GM13977 (cell line): ENCODE measurements at places on chromosomes 2 and 18.

GRCh38 chr2:221189431-221190067 is 382.6 kb downstream of the EPHA4 start:
- no peak for DNase-seq

- DNase-seq, result no peak
Observed at GRCh38 chr2:53347269-53347668, 420.3 kb upstream of the CHAC2 start.

GRCh38 chr2:175580652-175581051 is 399.1 kb upstream of the ATP5MC3 start:
- DNase-seq, result no peak

GRCh38 chr18:48781163-48781987 is 169.4 kb downstream of the SMAD7 start:
- no peak for DNase-seq

- no peak for DNase-seq
Observed at GRCh38 chr2:209113026-209113425, 310.8 kb upstream of the MAP2 start.

GRCh38 chr2:208556983-208557484 is 150.4 kb downstream of the PTH2R start:
- no peak for DNase-seq

- DNase-seq, result no peak
Observed at GRCh38 chr2:60463249-60463648, 90.2 kb downstream of the BCL11A start.

- no peak for DNase-seq
Observed at GRCh38 chr2:170745305-170745704, 24.9 kb upstream of the ERICH2 start.

DNA sequence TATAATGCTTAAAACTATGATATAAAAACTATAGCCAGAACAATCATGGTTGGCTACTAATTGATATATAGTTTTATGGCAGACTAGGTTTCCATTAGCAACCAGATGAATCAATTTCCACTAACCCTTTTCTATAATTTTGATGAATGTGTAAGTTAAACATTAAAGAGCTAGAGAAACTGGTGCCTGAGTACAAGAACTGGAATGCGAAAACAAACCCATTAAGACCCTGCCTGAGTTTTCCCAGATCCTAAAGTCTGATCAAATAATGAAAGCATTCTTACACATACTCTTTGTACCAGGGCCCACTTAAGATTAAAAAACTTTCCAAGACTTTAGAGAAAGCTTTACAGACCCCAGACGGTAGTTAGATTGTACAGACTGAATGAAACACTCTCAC is 21.3 kb downstream of the MRPL19 start:
- DNase-seq, result no peak

DNA sequence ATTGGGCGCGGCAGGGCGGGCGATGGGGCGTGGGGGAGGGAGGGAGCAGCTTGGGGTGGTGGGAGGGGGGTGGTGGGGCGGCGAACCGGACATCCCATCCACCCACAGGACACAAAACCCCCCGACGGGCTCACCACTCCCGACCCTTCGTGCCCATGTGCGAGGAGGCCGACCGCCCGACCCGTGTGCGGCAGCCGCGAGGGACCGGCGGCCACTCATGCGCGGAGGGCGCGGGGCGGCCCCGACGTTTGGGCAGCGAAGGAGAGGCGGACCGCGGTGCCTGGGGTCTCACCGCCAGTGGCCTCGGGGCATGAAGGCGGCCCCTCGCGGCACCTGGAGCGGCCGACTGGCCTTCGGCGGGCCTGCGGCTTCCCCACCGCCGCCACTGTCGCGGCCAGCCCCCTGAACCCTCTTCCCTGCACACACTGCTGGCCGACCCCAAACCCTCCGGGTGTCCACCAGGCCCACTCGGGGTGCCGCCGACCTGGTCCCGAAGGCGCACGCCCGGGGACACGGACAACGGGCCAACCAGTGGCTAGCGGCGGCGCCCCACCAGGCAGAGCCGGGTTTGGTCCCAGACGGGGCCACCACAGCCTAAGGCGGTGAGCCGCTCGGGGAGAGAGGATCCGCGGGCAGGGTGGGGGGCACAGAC is 94.6 kb upstream of the ANKRD30BL start:
- DNase-seq, result peak; percentile 6

DNA sequence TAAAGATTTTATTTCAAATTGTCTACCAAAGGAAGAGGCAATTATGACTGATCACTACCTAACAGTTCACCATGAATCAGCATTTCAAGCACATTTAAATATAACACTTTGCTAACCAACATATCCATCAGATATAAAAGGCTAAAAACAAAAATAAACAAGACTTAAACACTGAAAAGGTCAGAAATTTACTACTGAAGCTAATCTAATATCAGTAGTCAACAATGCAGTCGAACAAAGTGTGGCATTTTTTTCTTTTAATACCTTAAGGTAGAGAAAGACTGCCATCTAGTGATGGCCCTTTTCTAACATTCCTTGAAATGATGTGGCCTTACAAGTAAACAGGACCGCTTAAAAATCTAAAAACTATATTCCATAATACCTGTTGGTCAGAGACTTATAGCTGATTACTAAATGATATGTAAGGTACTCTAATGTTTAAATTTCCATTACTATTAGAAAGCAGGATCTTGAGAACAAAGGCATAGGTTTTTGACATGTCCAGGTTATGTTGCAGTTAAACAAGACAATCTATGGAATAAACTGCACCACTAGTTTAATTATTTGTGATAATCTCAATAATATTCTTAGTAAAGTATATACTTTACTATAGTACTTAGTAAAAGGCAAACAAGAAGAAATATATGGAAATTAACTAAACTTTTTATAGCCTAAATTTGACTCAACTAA is 80.0 kb downstream of the EXOC6B start:
- DNase-seq, result peak; percentile 16

DNA sequence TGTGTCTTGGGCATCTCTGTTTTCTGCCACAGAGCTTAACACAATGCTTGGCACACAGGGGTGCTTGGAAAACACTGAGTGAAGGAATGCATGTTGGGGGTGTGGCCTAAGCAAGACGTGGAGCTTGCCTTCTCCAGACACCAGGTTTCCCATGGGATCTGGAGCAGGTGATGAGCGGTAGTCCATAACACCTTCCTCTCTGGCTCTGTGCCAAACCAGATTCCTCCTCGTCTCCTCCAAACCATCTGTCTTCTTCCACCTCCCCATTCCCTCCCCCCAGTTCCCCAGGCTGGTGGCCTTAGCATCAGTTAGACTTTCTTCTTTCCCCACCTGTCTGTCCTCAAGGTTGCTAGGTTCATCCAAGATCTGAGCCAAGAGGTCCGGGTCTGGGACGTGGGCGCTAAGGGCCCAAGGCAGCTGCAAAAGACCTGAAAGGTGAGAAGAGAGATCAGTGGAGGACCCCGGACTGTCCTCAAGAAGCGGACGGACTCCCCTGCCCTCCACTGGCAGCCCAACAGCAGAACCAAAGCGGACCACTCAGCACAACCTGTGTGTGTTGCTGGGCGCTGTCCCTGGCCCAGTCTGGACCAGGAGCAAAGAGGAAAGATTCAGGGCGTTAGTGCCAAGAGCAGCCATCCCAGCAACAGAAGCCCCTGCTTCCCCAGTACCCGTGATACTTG is 1.2 kb upstream of the ITM2C start:
- no peak for DNase-seq

DNA sequence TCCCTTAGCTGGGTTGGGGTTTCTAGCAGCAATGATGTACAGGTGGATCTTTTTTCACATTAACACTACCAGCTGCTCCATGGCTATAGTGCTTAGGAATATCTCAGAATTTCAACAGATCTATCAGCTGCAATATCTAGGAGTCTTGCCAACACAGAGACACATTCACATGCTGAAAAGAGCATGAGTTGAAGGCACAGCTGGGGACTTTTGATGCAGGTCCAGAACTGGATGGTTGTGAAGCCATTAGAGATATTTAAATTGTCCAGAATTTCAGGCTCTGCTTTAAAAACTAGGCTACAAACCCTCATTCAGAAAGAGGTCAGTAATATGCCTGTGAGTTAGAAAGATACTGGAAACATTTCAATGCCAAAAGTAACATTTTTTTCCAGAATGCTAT is 122.2 kb upstream of the CCDC195 start:
- DNase-seq, result no peak

GRCh38 chr2:74902281-74902860 is 56.1 kb upstream of the POLE4 start:
- no peak for DNase-seq

GRCh38 chr2:17271416-17271815 is 246.8 kb downstream of the RAD51AP2 start:
- DNase-seq, result no peak

- DNase-seq, result no peak
Observed at GRCh38 chr2:191318037-191318728, 73.0 kb downstream of the MYO1B start.

GRCh38 chr2:224025874-224026273 is 13.2 kb downstream of the SERPINE2 start:
- no peak for DNase-seq

- DNase-seq, result no peak
Observed at GRCh38 chr2:134539981-134540380, 178.8 kb downstream of the TMEM163 start.

GRCh38 chr18:78072375-78072774 is 822.7 kb downstream of the GALR1 start:
- no peak for DNase-seq

- DNase-seq, result peak; percentile 37
Observed at GRCh38 chr18:57439609-57439968, 4.4 kb downstream of the ONECUT2 start.

DNA sequence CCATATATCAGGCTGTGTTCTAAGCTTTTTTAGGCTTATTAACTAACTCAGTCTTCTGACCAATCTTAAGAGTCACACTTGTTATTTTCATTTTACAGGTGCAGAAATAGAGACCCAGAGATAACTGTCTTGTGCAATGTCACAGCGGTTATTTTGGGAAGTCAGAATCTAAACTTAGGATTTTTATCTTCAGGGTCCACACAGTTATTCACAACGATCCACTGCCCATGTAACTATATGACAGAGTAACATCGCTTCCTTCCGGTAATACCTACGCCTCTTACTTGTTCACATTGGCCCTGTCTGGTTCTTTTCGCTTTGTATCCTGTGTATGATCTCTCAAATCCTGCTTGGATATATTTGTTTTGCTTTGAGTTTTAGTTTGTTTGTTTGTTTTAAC is 631.7 kb downstream of the LRP1B start:
- DNase-seq, result no peak

DNA sequence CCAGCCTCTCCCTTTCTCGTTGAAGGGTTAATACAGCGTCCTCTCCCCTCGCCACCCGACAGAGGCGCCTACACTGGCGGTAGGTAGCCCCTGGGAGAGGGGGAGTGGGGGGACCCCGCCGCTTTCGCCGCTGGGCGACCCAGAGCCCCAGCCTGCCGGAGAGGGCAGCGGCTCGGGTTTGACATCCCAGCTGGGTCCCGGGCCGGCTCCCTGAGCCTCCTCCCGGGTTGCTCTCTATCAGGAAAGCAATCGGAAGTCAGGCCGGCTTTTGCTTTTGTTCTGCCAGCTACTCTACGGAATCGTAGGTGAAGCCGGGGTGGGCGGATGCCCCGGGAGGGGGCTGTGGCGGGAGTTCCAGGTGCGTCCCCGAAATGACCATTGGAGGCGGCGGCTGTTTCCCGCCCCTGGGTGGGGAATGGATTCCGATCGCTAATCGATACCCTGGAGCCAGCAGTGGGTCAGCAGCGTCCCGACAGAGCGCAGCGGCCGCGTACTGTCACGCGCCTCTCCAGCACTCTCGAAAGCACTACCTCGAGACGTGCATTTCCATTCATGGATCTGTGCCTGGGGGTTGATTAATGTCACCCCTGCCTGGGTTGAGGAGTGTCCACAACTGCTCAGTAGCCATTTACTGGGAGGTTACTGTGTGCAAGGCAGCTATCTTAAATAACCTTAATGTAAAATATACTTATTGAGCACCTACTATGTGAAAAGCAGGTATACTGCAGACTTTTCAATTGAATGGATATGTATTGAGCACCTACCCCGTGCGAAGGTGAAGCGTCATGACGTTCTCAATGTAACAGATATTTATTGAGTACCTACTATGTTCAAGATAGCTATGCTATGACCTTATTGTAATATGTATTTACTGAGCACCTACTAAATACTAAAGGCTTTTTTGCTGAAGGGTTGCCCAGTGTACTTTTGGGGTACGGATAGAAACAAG is 1.1 kb downstream of the MAPK4 start:
- DNase-seq, result peak; percentile 24

DNA sequence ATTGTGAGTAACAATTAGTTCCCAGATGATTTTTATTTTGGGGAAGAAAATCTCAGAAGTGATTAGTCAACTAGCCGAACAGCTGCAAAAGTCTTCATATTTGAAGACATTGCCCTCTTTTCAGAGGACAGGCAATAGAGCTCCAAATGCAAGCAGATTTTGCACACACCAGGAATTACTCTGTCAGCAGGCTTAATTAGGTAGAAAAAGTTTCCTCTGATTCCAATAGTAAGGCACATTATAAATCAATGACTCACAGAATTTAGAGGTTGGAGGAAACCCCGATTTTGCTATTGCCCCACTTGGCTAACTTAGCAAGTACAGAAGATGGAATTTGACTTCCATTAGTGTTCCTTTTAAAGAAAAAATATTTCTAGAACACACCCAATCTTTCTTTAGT is 30.7 kb upstream of the SCN1A start:
- DNase-seq, result no peak

- DNase-seq, result no peak
Observed at GRCh38 chr2:37355735-37356134, 11.3 kb downstream of the QPCT start.

GRCh38 chr2:142321706-142322280 is 191.0 kb upstream of the LRP1B start:
- DNase-seq, result no peak

DNA sequence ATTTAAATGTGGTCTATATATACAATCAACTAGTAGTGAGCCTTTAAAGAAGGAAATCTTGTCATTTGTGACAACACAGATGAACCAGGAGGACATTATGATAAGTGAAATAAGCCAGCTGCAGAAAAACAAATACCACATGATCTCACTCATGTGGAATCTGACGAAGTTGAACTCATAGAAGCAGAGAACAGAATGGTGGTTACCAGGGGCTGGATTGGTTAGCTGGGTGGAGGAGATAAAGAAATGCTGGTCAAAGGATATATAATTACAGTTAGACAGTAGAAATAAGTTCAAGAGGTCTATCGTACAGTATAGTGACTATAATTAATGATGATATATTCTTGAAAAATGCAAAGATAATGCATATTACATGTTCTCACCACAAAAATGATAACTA is 267.9 kb downstream of the FBXO15 start:
- no peak for DNase-seq

GRCh38 chr2:66080127-66080526 is 354.8 kb upstream of the MEIS1 start:
- no peak for DNase-seq

GRCh38 chr2:109736177-109736827 is 57.8 kb upstream of the RGPD5 start:
- DNase-seq, result peak; percentile 30

DNA sequence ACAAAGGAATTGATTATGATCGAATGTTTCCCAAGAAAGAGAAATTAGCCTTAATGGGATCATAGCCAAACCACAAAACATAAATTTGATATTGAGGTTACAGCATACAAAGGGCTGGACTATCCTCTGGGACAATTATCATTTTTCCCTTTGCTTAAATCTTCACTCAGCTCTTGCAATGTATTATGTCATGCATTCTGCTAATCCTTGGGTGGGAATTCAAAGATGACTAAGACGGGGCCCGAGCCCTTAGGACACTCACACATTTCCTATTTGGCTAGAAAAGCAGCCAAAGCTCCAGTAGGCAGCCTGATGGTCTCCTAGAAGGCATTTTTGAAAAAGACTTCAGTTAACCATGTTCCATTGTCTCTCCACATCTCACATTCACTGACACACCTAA is 17.2 kb upstream of the NMI start:
- no peak for DNase-seq
